ENCODE measurements at places on chromosomes 7 and 10. TPM values are rescaled to one million over a fixed set of nuclear protein-coding genes. Genes with fewer than 3 reads are reported as not detected.

DNA sequence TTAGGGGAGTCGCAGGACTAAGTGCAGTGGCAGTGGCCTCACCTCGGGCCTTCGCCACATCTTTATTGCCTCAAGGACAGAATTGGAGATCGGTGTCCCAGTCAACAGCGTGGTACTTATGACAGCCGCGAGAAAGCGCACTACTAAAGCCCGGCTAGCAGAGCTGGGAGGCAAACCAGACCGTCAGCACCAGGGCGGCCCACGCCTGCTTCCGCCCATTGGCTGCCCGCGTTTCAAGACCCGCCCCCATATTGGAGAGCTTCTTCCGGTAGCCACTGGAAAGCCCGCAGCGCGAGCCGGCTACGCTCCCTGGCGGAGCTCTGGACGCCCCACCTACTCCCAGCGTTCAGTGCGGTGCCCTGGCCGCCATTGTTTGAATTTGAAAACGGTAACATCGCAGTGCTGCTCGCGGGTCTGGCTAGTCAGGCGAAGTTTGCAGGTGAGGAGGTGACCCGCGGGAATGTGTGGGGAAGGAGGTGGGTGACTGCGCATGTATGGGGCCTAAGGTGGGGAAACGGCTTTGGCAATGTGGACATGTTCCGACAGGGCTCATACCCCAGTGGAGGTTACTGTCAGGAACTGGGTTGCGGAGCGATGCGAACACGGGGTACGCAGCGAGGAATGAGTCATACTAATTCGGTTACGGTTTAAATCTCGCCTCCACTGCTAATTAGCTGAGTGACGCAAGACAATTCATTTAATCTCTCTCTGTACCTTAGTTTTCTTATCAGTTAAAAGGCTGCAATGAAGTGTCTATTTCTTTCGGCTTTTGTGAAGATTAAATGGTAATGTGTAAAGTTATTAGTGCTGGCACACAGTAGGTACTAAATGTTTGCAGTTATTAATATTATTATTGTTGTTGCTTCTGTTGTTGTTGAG lies at the start of gene KIF20B:
KIF20B (plus strand) TSS at position 349 of the 879 bp plus-strand sequence. CDS start 3,705 bp downstream, outside the sequence.
- H3K27me3 ChIP-seq, result no peaks in the 10 kb centered on the region
- H3K4me3 ChIP-seq, result peak within 1 kb of the TSS; percentile 96
- peak; percentile 98 for DNase-seq
- H3K4me1 ChIP-seq, result peaks cover 49% of the 10 kb centered on the region
- peak within 1 kb of the TSS; percentile 99 for H3K27ac ChIP-seq

DNA sequence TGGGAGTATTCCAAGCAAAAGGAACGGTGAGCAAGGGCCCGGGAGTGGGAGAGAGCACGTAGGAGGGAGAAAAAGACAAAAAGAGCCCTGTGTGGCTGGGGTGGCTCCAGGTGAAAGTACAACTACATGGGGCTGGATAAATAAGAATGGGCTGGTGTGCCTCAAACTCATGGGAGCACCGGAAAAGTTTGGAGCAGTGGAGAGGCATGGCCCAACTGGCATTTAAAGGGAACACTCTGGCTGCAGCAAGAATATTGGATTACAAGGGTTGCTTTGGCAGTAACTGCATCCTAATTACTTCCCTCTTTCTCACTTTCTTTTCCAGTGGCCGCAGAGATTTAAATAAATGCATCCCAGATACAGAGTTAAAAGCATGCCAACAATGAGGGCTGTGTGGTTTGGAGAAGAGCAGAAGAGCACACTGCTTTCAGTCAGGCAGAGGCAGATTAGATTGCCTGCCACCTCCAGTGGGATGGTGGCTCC lies 39.1 kb upstream of the HERPUD2 start:
- DNase-seq, result no peak
- no peak overlapping the region for H3K4me3 ChIP-seq
- no peaks in the 10 kb centered on the region for H3K36me3 ChIP-seq
- no peak overlapping the region for H3K27ac ChIP-seq

- H3K36me3 ChIP-seq, result no peaks in the 10 kb centered on the region
- H3K4me1 ChIP-seq, result peaks cover 12% of the 10 kb centered on the region
- no peaks in the 10 kb centered on the region for H3K27me3 ChIP-seq
- no peak overlapping the region for H3K27ac ChIP-seq
Measured at GRCh38 chr10:2145926-2146478, 408.7 kb upstream of the ADARB2 start.

LRRC4 gene
- total RNA-seq, result 0.70 TPM

- no peaks in the 10 kb centered on the region for H3K27me3 ChIP-seq
- H3K4me1 ChIP-seq, result no peaks in the 10 kb centered on the region
- H3K27ac ChIP-seq, result no peak overlapping the region
- peaks cover 64% of the 10 kb centered on the region for H3K36me3 ChIP-seq
Measured at GRCh38 chr10:71821909-71822763, 28.9 kb downstream of the PSAP start.

NCAPG2 gene
- total RNA-seq, result 17.9 TPM

NUTM2B gene
- total RNA-seq, result 1.3 TPM

DNA sequence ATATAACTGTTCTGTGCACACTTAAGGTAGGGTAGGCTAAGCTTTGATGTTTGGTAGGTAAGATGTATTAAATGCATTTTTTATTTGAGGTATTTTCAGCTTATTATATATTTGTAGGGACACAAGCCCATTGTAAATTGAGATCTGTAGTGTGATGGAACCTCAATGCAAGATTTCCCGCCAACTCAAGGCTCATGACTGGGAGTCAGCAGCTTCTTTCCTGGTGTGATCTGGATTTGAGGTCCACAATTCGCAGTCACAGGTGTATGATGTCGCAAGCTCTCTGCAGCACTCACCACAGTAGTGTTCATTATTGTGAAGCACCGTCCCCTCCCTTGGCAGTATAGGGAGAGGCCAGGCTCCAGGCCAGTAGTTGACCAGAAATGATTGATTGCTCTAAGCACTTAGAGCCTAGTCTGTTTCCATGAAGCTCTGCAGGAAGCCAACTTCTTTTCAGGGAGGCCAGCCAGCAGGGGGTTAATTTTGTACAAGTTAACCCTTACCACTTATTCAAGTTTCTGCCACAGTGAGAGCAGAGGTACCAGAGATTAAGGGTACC lies 54.9 kb downstream of the SEM1 start:
- no peak overlapping the region for H3K27ac ChIP-seq
- no peaks in the 10 kb centered on the region for H3K36me3 ChIP-seq
- no peak overlapping the region for H3K4me3 ChIP-seq
- H3K4me1 ChIP-seq, result peaks cover 11% of the 10 kb centered on the region

ASB4 gene
- not detected for total RNA-seq
